ENCODE measurements at places on chromosomes 5 and 9.

DNA sequence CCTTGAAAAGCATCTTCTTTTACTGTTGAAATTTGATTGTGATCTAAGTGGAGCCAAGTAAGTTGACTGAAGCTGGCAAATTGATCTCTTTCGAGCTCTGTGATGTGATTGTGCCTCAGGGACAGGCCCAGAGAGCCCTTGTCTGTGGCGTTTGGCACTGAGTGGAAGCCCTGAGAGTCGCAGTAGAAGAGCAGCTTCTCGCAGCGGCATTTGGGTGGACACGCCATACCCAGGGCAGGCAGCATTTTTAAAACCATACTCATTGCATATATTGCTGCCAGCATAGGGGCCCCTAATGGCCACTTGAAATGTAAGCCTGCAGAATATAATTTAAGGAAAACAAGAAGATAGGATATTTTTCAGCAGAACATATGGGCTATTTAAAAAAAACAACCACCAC is 894 bp downstream of the LRRTM2 start:
- DNase-seq: no peak

- DNase-seq: peak; percentile 88
Observed at GRCh38 chr9:34430843-34431437, 27.4 kb downstream of the FAM219A start.

DNA sequence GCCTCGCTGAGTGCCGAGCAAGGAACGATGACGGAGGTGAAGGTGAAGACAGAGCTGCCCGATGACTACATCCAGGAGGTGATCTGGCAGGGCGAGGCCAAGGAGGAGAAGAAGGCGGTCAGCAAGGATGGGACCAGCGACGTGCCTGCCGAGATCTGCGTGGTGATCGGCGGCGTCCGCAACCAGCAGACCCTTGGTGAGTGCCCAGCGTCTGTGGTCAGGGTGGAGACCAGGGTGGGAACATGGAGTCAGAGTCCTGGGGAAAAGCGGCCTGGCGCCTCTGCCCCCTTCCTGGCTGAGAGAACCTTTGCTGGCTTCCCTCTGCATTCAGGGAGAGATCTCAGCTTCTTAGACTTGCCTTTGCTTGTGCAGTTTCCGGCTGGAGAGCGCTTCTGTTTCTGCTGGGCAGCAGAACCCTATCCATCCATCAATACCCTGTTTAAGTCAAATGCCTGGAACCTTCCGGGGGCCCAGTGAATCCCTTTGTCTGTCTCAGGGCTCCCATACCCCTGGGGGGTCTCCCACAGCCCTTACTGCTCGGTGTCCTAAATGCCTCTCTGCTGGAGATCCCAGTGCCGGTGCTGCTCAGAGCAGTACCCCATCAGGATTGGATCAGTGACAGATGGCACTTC is 89.6 kb downstream of the AMBP start:
- DNase-seq: no peak

GRCh38 chr5:168209997-168210396 is 81.4 kb upstream of the WWC1 start:
- DNase-seq: no peak

GRCh38 chr5:84273517-84273883 is 111.2 kb downstream of the EDIL3 start:
- DNase-seq: no peak

DNA sequence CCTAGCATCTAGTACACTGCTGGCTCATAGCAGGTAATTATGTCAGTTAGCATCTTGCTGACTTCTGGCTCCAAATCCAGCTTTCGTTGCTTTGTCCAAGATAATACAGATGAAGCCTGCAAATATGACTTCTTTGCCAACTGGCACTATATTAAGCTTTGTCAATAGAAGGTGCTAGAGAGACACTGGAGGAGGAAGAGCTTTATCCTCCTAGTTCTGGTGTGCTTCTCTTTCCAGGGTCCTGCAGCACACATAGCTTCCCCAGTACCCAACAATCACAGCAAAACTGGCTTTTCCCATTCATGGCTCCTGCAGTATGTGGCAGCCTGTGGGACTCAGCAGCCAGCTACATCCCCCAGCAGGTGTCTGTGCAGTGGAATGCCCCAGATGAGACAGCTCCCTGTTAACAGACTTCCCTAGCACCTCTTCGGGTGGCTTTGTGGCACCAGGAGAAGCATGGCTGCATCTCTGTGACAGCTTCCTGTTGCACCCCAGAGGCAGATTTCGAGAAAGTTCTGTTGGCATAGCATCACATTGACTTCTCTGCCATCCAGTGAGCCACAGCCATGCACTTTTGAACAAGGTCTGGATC is 147.8 kb downstream of the OXCT1 start:
- peak; percentile 28 for DNase-seq

GRCh38 chr9:133694686-133695085 is 43.5 kb downstream of the SARDH start:
- no peak for DNase-seq

Measured in dermis blood vessel endothelial cell (primary cell).